ENCODE measurements at places on chromosomes 5 and 9.
A peak's percentile ranks its signal among the peaks of the same experiment; 100 is the strongest.

DNA sequence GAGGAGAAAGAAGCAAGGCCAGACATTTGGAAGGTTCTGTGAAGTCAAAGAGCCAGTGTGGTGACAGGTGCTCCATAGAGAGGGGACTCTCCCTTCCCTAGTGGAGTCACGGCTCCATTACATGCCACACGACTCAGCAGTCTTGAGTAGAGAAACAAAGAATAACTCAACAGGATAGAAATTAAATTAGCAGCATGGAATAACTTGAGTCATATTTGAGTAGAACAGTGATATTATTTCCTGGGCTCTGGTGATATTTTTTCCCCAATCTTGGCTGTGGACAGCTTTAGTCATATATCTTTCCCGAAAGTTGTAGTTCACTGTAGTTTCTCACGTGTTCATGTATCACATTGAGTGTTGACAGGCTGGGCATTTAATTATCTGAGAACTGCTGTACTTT is 149.7 kb upstream of the EFNA5 start:
- no peak for DNase-seq

GRCh38 chr5:91977579-91977978 is 594.5 kb upstream of the ARRDC3 start:
- no peak for DNase-seq

DNA sequence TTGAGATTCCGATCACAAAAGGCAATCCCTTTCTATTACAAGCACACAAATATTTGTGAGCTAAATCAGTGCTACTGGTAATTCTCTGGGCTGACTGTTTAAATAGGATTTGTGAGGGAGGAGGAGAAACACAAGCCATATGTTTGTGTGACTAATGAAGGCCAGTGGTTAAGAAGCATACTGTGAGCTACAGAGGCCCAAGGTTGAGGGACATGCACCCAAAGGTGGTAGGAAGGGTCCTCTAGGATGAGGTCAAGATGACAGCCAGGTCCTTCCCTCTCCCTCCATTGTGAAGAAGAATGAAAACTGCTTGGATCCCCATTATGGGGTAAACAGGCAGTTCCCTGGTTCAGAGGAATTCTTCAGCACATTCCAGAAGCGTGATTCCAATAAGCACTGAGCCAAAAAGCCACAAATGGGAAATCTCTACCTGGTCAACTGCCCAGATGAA is 83.9 kb downstream of the SPOCK1 start:
- peak; percentile 64 for DNase-seq

GRCh38 chr5:115543365-115544042 is 1.1 kb downstream of the FEM1C start:
- no peak for DNase-seq

GRCh38 chr5:134149571-134150303 is 27.0 kb downstream of the SKP1 start:
- DNase-seq: no peak

GRCh38 chr5:126438868-126439267 is 15.7 kb downstream of the GRAMD2B start:
- DNase-seq: no peak

DNA sequence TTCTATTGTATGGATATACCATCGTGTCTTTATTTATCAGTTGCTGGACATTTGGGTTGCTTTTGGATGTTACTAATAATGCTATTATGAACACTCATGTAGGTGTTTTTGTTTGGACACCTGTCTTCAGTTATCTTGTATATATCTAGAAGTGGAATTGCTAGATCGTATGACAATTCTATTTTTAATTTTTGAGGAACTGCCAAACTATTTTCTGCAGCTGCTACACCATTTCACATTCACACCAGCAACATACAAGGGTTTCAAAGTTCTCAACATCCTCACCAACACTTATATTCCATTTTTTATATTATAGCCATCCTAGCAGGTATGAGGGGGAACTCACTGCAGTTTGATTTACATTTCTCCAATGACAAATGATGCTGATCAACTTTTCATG is 324.6 kb downstream of the CAAP1 start:
- no peak for DNase-seq

DNA sequence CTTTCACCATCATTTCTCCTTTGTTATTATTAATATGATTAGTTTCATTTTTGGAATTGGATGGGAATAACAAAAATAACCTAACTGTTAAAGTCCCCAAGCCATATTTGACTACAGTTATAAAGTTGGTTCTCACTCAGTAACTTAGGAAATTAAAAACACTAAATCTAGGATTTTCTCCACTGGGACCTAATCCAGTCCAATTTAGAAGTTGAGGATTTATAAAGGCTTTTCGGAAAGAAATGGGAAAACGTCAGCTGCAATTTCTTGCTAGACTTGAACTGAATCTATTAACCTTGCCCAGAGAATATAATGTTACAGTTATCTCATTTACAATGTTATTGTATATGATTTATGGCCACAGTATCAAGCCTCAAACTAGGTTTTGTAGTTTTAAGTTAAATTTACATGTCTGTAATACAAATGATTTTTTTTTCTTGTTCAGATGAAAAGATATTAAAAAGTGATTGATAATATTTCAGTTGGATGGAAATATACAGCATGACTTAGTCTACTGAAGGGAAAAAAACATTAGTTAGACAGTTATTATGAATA is 524.3 kb upstream of the GRAMD2B start:
- no peak for DNase-seq

DNA sequence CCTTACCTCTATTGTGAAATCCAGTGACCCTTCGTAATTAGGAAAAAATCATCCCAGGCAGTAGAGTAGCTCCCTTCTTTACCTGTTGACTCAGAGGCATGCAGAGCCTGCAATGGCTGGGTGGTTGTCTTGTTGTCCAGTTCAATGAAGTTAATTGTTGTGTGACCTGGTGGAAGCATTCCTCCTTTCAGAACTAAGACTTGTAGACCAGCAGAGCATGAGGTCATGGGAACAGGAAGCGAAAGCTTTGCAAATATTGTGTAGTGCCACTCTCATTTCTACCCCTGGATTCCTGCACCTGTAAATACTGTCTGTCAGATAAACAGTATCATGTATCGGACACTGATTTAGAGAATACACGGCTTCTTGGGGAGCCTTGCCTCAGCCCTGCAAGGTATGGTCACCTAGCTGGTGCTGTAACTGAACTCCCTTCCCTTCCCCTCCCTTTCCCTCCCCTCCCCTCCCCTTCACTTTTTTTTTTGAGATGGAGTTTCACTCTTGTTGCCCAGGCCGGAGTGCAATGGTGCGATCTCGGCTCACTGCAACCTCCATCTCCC is 5.7 kb upstream of the PRXL2C start:
- no peak for DNase-seq

DNA sequence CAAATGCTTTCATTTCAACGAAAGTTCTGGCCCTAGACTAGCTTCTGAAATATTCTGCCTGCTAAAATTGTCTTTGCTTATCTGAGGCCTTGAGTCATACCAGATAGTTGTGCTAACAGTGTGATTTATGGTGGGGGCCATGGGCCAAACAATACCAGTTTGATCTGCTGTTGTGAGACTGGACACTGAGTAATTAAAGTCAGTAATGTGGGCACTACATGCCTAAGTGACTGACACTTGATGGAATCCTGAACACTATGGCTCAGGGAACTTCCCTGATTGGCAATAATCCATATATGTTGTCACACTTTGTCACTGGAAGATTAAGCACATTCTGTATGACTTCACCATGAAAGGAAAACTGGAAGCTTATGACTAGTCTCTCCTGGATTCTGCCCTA is 127.6 kb upstream of the CYLC2 start:
- DNase-seq: no peak

- DNase-seq: no peak
These were observed 1.2 kb downstream of the DIPK1B start for GRCh38 chr9:136713550-136713949.

- no peak for DNase-seq
These were observed 10.6 kb upstream of the KCNIP1 start for GRCh38 chr5:170493028-170493820.

GRCh38 chr9:75455444-75455921 is 367.2 kb downstream of the OSTF1 start:
- no peak for DNase-seq

GRCh38 chr5:30100148-30100713 is 1093.3 kb upstream of the CDH6 start:
- DNase-seq: no peak

GRCh38 chr5:56476487-56476856 is 243.3 kb upstream of the ANKRD55 start:
- DNase-seq: no peak

- no peak for DNase-seq
These were observed 48.4 kb downstream of the ADAMTS16 start for GRCh38 chr5:5188376-5189050.

GRCh38 chr9:15606643-15607472 is 54.0 kb downstream of the CCDC171 start:
- no peak for DNase-seq

DNA sequence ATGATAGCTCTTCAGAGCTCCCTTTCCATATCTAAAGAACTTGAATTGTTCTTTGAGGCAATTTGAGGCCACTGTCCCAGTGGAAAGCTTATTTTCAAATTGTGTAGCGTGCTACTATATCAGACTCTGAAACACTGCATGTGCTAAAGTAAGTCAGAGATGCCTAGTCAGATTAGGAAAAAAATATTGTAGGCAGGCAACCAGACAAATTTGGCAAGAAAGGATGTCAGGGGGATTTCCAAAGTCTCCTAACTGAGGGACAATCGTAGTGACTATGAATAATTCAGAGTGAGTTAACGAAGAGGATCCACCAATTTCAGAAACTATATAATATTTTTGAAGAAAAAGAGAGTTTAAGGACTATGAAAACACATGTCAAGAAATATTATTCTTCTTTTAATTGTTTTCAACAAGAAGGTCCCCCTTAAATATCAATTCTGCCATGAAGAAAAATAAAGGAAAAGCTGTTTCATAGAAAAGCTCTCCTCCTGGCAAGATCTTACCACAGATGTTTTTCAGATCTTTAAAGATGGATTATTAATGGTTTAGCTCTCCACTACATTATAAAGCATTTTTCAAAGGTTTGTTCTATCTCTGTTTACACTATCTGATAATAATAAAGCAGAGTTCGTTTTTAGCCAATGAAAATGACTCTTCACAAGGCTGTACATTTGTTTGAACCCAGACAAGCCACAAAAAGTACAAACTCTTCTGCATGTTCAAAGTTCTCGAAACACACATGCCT is 273.5 kb upstream of the PTGER4 start:
- no peak for DNase-seq

GRCh38 chr5:142319560-142320429 is 5.0 kb downstream of the SPRY4 start:
- DNase-seq: no peak

DNA sequence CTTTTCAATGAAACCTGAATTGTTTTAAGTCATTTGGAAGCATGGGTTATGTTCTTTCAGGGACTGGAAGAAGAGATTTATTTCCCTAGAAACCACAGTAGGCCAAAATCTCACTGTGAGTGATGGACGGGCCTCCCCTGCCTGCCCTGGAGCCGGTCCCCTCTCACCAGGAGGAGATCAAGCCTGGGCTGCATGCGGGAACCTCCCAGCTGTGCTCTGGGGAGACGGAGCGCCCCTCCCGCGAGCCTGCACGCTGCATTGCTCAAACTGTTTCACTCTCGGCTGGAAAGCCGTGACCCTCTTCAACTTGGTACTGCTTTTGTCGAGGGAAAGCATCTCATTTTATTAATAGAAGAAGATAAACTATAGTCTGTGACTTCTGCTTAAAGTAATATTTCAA is 85.4 kb downstream of the IRX2 start:
- no peak for DNase-seq

DNA sequence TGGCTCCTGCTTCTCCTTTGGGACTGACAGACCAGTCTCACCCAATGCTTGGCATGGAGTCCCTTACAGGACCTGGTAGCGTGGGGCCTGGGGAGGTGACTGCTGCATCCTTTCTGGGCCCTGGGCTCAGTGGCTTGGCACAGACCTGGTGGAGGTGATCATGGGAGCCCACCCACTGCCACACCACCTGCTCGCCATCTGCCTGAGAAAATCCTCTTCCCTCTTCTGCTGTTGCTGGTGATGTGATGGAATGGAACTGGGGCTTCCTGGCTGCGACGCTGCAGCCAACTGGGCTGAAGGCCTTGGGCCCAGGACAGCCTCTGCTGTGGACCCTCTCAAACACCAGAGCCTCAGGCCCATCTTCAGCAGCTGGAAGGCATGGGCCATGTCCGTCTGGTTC is 122.5 kb upstream of the PANK3 start:
- no peak for DNase-seq

- no peak for DNase-seq
These were observed 450 bp downstream of the GPBP1 start for GRCh38 chr5:57174128-57174889.

GRCh38 chr5:173873306-173873922 is 14.7 kb upstream of the CPEB4 start:
- DNase-seq: no peak

DNA sequence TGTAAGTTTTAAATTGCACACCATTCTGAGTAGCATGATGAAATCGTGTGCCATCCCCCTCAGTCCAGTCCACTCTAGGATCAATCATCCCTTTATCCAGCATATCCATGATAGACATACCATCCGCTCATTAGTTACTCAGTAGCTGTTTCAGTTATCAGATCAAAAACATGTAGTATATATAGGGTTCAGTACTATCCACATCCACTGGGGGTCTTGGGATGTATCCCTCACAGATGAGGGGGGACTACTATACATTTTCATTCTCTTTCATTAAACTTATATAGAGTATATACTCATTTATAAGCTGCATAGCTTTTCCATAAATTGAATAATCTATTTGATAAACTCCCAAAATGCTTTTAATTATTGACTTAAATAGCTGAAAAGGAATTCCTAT is 67.6 kb downstream of the MEIKIN start:
- no peak for DNase-seq

DNA sequence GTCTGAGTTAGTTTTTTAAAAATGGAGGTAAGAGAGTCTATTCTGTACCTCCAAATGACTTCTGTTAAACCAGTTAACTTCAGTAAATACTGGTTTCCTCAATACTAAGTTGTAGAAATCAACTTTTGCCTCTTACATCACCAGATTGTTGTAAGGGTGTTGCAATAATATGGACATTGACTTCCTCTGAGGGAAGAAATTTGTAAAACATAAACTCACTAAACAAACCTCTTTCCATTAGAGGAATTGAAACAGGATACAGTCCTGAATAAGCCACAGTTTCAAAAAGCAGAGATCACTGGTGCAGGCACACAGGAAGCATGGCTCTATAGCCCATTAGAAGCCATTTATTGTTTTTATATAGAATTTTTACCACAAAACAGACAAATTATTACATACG is 32.7 kb upstream of the SLCO6A1 start:
- DNase-seq: no peak

GRCh38 chr5:57414857-57415256 is 67.8 kb downstream of the ACTBL2 start:
- no peak for DNase-seq

- no peak for DNase-seq
These were observed 345.6 kb downstream of the KDM4C start for GRCh38 chr9:7103367-7103766.

GRCh38 chr5:81020478-81021167 is 60.5 kb downstream of the RASGRF2 start:
- DNase-seq: no peak

Measured in AG04449 (cell line).